ENCODE measurements at places on chromosomes 7 and 10.

DNA sequence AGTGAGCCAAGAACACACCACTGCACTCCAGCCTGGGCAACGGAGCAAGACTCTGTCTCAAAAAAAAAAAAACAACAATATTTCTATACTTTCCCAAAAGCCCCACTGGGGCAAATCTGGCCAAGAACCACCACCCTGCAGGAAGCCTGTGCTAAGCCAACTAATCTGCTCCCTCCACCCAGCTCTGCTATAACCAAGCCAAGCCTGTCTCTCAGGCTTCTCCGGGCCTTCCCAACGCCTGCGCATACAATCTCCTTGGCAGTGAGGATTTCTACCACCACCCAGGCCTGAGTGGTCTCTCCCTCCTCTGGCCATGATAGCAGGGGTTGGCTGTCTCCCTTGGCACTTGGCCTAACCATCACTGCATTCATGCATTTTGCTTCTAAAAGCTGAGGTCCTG, 14.2 kb downstream of the DDX56 start:
- no peak for DNase-seq

DNA sequence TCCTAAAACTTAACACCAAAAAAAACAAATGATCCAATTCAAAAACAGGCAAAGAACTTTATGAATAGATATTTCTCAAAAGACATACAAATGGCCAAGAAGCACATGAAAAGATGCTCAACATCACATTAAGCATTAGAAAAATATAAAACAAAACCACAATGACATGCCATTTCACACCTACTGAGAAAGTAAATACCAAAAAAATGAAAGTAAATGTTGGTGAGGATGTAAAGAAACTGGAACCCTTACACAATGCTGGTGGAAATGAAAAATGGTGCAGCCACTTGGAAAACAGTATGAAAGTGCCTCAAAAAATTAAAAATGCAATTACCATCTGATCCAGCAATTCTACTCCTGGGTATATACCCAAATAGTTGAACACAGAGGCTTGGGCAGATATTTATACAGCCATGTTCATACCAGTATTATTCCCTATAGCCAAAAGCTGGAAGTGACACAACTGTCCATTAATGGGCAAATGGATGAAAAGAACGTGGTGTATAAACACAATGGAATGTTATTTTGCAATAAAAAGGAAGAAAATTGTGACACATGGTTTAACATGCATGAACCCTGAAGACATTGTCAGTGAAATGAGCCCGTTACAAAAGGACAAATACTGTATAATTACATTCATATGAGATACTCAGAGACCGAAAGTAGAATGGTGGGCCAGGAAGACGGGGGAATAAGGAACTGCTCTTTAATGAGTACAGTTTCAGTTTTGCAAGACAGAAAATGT, 89.0 kb downstream of the JMJD1C start:
- no peak for DNase-seq

GRCh38 chr10:28913436-28914237, 236.3 kb downstream of the BAMBI start:
- DNase-seq = no peak

DNA sequence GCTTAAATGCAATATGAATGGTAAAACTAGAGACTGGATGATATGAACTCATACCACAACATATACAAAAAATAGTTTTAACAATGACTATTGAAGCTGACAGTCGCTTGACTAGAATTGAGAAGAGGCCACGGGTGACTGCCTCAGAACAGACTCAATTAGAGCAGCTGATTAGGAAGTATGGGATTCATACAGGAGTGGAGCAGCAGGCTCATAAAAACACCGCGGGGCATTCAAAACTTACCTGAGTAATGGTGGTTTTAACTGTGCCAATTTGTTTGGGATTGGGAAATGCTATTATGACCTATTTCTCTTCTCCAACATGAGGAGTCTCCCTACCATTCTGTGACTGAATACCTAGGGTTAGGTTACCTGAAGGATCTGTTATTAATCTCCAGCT, 2.1 kb downstream of the CADPS2 start:
- DNase-seq = no peak

- no peak for DNase-seq
Observed at GRCh38 chr7:86158111-86158510, 485.6 kb upstream of the GRM3 start.

GRCh38 chr10:43682956-43683355, 34.3 kb upstream of the ZNF32 start:
- no peak for DNase-seq

DNA sequence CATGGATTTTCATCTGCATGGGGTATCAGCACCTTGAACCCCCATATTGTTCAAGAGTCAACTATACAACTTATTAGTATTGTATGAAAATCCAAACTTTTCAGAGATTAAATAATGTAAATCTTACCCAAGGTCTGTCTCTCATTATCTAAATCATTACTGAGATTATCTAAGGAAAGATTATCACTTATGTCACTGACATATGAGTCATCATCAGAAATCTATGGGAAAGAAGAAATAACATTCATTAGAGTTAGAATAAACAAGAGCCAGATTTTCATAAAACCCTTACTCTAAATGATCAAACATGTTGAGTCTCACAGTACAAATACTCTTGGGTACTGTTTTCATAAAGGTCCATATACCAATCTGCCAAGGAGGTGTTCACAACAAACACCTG, 83.3 kb upstream of the GSDME start:
- no peak for DNase-seq

DNA sequence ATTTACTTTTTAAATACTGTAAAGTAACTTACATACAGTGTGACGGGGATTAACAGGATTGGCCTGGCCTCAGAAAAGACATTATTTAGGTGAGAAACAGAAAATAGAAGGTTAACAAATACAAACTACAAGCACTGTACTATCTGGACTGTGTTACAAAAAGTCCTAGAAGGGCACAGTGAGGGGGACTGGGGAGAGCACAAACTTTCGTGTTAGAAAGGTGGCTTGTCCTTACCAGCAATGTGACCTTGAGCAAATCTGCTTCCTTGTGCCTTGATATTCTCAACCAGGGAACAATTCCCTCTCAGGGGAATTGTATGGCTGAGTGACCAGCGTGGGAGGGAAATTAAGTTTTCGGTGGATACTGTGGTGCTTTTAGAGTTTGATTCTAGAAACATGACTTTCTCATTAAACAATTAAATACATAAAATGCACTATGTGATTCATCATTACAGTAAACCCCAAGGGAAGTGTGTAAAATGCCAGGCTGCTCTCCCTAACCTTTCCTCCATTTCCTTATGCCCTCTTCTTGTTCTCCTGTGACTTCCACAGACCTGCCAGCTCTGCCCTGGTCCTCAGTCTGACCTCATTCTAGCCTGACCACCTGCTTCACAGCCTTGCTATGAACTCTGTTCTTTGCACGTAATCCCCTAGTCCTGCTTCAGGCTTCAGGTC, 57.7 kb downstream of the OSBPL3 start:
- no peak for DNase-seq

GRCh38 chr7:100370303-100370702, 3.0 kb upstream of the PILRA start:
- DNase-seq = no peak

DNA sequence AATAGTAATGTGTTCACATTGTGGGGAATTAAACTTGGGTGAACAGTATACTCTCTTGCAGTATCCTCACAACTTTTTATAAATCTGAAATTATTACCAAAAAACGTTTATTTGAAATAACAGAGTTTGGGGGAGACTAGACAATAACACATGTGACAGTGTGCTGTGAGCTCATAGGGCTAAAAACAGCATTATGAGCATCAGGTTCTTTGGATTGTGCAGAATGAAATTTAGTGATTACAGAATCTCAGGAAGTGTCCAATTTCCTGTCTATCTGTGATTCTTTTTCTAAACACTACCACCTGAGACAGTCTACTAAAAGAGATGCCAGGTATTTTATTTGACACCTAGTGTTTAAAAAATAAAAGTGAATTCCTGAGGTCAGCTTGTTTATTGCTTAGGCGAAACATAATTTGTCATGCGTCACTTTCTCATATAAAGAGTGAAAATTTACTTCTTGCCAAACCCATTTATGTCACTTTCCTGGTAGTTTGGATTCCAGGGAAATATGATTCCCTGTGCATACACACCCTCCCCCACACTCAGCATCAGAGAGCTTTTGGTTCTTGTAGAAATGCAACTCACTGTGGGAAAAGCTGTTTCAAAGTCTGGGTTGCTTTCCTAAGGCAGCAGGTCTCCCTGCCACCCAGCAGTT, 71.2 kb downstream of the AOAH start:
- no peak for DNase-seq

DNA sequence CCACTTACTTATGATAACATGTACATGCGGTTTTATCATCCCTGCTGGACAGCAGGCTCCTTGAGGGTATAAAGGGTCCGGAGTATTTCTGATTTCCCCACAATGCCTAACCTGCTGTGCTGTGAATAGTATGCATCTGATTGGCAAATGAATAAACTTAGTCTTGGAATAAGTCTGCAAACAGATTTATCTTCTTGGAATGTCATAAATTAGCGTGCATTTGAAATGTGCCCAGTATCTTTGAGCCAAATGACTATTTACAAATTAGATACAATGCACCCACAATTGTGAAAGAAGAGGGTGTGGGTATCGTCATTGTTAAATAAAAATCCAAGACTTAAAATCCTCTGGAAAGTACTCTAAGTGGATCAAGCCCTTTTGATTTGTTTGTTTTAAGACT, 106.0 kb downstream of the OSBPL3 start:
- no peak for DNase-seq

DNA sequence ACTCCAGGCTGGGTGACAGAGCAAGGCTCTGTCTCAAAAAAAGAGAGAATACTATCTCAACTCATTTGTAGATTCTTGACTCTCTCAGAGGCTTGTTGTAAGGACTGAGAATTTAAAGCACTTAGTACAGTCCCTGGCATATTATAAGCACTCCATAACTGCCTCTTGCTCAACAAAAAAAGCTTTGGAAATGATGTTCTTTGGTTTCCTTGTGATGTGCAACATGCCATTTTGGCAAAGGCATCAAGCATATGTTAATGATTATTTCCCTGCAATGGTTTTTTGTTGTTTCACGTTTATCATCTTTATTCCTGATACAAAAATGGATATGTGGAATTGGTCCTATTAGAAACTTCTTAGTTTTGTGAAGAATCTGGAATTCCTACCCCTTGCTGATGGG, 15.7 kb downstream of the NOLC1 start:
- no peak for DNase-seq

DNA sequence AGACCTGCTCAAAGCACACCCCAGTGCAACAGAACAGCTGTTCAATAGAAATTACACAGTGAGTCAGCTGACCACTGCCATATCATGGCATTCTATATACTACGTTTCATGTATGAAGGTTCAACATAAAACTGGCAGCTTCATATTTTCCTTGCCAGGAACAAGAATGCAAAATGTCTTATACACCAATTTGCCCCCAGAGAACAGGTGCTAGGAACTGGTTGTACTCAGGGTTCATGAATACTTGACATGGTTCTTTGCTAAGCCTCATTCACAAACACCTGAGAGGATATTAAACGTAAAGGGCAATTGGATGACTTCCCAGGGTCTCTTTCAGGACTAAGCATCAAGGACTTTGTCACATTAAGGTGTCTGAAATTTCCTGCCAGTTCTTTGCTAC, 6.9 kb downstream of the MYOF start:
- no peak for DNase-seq

DNA sequence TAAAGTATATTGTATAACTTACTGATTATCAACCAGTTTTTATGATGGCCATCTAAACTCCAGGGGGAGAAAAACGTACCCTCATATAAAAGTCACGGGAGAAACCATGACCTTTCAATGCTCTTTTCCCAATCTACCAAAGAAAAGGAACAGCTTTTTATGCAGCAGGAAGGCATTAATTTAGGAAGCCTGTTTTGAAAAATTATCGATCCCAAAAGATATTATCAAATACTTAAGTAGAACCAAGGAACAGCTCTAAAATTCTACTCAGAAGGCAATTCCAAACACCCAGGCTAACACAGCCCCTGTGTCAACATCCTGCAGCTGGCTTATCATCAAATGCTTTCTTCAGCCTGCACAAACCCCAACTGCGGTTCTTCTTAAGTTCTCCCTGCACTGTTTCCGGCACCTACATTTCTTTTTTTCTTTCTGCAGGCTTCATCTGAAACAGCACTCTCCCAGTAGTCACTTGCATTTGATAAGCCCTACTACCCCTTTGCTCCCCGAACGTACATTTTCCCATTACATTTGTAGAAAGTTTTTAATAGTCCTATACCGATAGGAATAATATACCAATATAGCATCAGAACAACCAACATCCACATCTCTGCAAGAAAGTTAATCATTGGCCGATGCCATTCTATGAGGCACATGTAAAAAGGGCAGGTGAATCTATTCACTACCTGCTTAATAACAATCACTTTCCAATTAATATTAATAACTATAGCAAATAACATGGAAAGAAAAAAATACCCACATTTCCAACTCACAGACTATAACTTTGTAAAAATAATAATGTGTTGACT, 47.9 kb downstream of the PIP4K2A start:
- DNase-seq = no peak

DNA sequence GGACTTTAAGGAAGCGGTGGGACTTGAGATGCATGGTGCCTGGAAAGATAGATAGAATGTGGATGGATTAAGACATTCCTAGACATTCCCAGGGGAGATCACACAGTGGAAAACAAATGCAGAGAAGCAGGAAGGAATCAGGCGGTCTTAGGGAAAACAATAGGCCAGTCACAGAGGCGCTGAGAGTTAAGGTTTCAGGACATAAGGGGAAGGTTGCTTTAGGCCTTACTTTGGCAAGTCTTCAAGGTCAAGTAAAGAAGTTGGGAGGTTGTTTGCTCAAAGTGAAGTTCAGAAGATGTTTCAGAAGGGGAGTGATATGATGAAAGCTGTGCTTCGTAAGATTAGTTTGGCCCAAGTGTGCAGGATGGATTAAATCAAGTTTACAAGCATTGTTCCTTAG, 109.4 kb downstream of the SUGCT start:
- no peak for DNase-seq

DNA sequence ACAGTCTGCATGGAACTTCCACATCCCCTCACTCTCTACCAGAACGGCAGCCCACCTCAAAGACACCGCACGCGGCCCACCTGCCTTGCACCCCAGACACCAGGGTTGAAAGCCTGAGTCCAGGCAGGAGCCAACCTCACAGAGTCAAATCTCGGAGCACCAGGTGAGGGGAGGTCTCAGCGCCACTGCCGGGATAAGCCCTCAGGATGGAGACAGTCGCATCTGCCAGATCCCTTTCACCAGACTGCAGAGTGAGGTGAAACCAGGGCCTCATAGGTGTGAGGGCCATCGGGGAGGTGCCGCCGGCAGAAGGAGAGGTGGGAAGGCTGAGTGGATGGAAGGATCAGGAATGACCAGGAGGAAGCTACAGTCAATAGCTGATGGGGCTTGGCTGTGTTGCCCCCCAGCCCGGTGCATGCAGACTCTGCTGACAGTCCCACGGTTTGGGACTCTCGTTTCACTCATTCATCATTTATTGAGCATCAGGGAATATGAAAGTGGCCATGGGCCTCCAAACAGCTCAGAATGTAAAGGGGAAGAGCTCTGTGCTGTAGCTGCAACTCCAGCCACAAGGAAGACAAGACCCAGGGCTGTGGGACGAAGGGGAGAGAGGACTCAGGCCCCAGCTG, 315.0 kb downstream of the PTPRN2 start:
- DNase-seq = no peak

GRCh38 chr7:43450894-43451293, 132.0 kb upstream of the STK17A start:
- no peak for DNase-seq
